ENCODE measurements at places on chromosomes 13 and 19.

GRCh38 chr19:685454-685931, 9.3 kb downstream of the FSTL3 start:
- no peak for DNase-seq

DNA sequence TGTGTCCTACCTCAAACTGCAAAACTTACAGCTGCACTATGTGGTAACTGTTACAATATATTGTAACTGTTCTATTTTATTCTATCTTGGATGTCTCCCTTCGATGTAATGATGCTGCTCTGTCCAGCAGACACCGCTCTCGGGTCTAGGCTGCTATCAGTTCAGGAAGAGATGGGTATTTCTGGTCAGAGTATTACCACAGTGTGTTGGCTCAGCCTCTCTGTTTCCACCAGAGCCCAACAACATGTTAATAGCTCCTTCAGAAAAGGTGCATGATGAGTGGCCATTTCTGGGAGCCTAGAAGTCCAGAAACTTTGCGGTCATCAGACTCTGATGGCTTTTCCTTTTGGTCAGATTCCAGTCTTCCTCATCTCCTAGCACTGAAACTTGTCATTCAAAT, 35.9 kb upstream of the IGFL1 start:
- no peak for DNase-seq

DNA sequence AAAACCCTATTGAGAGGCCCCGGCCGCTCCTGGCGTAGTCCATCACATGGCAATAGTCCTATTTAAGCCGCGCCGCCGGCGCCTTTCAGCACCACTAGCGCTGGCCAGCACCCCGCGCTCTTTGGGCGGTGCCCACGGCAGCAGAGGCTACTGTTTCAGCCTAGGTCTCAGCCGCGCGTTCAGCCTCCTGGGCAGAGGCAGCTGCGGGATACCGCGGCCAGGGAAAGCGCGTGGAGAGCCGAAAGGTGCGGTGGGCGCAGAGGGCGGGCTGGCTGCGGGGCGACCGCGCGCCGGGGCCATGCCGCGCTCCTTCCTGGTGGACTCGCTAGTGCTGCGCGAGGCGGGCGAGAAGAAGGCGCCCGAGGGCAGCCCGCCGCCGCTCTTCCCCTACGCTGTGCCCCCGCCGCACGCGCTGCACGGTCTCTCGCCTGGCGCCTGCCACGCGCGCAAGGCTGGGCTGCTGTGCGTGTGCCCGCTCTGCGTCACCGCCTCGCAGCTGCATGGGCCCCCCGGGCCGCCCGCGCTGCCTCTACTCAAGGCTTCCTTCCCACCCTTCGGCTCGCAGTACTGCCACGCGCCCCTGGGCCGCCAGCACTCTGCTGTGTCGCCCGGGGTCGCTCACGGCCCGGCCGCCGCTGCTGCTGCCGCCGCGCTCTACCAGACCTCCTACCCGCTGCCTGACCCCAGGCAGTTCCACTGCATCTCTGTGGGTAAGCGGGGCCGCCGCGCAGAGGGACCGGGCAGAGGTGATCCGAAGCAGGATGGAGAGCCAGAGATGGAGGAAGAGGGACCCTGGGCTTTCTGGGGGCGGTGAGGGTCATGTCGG, at the start of gene GSX1:
GSX1 (plus strand) TSS at position 91 of the 826 bp plus-strand sequence; CDS start at position 299, 208 bp downstream.
- DNase-seq = peak; percentile 48

- DNase-seq = no peak
Measured at GRCh38 chr13:67125681-67126080, 104.5 kb downstream of the PCDH9 start.

DNA sequence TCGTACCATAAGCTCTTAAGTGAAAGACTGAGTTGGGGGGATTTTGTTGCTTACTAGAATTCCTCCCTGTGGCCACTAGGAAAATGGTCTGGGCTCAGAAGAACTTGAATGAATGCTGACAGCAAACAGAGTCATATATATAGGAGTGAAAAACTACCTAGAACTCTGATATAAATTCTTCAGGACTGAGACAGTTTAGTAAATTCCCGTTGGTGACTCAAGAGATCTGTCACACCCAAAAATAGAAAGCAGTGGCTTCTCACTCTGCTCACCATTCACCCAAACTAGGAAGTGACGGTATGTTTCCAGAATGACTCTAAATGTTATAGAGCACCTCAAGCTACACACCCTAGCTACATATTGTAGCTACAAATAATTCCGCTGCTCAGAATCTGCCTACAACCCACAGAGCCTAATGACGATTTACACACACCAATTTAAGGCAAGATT, 116.2 kb downstream of the TBC1D4 start:
- DNase-seq = no peak

DNA sequence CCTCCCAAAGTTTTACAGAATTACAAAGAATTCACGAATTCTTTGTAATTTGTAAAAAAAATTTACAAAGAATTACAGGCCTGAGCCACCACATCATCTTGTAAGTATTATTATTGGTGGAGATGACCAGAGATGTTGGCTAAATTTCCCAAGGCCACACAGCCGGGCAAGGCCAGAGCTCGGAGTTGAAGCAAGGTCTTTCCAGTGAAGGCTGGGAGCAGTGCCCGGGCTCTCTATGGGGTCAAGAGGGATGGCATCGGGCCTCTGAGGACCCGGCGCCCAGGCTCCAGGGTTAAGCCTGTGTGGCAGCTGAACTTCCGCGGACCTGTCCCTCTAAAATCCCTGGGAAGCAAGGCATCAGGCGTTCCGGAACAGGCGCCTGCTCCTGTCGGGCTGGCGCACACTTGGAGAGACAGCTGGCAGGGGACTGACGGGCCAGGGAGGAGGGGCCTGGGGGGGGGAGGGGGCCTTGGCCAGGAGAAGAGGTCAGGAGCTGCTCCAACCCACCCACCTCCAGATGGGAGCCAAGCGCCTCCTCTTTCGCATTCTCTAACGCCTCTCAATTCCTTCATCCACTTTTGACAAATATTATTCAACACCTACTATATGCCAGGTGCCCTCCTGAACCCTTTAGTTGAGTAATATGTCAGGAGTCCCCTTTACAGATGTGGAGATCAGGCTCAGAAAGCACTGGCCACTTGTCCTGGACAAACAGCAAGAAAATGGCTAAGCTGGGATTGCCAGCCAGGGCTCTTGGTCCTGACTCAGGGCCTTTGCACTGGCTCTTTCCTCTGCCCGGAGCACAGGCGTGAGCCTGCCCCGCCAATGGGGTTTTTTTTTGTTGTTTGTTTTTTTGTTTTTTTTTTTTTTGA, 36.8 kb upstream of the SEMA6B start:
- no peak for DNase-seq

DNA sequence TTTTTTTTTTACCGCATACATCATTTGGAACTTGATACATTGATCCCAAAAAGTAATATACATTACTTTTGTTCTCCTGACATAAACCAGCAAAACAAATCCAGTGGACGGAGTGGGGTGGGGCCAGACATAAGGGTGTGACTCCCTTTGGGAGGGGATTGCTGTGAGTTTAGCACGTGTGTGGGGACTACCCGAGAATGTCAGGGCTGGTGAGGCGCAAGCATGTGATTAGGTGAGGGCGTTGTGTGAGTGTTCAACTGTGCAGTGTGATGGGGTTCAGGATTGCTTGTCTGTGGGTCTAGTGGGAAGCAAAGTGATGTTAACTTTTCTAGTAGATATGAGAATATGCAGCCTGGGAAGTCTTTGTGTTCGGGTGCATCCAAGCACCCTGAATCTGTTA, 468.0 kb downstream of the TSHZ3 start:
- DNase-seq = no peak

DNA sequence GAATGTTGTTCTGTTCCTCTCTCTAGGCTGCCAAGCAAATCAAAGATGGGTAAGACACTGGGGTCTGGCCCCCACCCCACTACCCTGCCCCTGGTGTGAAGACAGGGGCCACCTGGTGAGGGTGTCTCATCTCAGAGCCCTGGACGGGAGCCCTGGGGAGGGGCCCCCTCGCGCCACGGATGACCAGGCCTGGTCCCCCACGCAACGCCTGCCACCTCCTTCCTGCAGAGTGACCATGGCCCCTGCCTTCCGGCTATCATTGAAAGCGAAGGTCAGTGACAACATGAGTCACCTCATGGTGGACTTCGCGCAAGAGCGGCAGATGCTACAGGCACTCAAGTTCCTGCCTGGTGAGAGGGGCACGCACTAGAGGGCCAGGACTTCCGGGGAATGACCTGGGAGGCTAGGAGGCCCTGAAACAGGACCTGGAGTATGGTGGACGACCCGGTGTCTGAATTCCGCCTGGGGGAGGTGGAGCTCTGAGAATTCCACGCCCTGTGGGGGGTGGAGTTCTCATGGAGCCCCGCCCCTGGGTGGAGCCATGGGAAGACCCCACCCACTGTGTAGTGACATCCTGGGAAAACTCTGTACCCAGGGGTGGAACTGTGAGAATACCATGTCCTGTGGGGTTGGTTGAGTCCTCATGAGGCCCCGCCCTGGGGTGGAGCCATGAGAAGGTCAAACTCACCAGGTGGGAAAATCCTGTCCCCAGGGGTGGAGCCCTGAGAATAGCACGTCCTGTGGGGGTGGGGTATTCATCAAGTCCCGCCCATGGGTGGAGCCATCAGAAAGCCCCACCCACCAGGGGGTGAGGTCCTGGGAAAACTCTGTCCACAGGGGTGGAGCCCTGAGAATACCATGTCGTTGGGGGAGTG, 6.1 kb downstream of the FSD1 start:
- DNase-seq = no peak

- no peak for DNase-seq
Measured at GRCh38 chr13:99320693-99321481, 13.7 kb upstream of the GPR183 start.

DNA sequence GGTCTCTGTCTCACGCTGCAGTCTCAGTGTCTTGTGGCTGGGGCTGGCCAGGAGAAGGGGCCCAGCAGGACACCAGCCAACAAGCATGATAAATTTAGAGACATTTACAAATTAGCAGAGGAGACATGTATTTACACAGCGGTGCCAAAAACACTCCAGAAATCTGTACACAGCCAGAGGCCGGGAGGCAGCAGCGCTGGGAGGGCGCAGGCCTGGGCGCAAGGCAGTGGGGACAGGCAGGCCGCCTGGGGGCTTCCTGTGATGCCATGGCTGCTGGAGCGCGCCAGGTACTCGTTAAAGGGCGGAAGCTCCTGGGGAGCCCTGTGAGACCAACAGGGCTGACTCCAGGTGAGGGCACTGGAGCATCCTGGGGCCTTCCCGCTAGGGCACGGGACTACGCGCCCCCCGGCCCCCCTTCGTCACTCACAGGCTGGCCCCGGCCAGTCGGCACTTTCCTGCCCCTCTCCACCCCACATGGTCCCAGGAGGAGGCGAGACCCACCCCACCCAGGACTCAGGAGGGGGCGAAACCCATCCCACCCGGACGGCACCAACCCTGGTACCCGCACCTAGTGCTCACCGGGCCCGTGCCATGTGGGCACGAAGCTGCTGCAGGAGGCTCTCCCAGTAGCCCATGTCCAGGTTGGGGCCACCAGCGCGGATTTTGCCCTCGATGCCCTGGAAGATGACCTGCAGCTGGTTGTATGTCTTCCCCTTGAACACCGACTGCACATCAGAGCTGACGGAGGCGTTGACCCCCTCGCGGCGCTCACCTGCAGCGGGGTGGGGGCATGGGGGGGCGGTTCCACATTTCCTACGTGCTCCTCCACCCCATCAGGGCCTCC, 7.4 kb upstream of the TBXA2R start:
- DNase-seq = no peak

DNA sequence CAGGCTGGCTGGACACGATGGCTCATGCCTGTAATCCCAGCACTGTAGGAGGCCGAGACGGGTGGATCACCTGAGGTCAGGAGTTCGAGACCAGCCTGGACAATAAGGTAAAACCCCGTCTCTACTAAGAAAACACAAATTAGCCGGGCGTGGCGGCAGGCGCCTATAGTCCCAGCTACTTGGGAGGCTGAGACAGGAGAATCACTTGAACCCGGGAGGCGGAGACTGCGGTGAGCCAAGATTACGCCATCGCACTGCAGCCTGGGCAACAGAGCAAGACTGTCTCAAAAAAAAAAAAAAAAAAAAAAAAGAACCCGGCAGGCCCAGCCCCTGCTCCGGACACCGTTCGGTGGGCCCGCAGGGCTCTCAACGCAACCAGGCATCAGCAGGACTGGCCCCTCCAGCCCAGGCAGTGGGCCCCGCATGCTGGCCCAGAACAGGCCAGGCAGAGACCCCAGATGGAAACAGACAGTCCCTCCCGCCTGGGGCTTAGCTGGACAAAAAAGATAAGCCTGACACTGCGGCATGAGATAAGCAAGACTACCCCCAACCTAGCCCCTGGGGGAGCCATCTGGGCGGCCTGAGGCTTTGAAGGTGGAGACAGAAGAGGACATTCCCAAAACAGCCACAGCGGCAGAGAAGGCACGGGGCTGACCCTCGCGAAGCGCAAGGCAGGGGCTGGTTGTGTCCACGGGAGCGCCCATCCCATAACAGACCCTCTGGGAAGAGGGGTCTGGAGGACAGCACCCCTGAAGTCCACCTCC, 11.6 kb downstream of the REXO1 start:
- no peak for DNase-seq

- no peak for DNase-seq
Measured at GRCh38 chr19:10848230-10848856, at the start of gene C19orf38. Gene C19orf38 (plus strand): TSS chr19:10848415. CDS start chr19:10848509, 94 bp downstream.

DNA sequence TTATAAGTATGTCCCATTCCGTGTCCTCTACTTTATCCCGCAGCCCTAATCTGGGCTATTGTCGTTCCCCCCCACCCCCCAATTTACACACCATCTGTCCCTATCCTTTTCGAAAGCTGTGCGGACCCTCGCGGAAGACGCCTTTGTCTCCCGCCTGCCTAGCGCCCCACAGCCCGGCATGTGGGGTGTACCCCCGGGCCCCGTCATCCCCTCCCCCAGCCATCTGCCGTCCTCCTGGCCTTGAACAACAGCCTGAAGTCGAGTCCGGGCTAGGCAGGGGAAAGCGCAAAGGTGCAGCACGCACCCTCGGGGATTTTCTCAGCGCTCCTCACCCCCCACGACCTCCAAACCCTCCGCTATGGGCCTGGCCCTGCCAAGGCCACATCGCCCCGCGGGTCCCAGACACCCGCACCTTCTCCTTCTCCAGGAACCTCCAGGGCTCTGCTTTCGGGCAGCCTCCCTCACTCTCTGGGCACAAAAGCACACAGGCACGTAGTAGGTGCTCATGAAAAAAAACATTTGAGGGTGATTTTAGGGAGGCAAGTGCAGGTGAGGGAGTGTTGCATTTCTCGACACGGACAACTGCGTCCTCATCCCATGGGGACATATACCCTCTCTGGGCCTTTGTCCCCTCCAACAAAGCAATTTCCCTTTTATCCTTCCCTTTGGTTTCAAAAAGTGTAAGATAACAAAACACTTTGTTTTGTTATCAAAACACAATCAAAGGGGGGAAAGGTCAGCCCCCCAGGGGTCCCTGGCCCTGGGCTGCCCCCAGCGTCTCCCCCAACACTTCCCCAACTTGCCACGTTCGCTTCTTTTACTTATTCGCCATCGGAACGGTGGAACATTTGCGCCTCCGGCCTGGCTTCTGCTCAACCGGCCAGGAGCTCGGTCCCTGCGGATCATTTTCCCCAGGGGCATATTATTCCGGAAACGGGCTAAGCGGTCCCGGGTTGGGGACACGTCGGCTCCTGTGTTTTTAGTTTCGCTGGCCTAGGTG, 16.4 kb downstream of the CCDC124 start:
- DNase-seq = no peak

Measured in thyroid gland (tissue), 4 donors.